ENCODE measurements at places on chromosomes 2 and 18. TPM values are rescaled to one million over a fixed set of nuclear protein-coding genes. Genes with fewer than 3 reads are reported as not detected.
A peak's percentile ranks its signal among the peaks of the same experiment; 100 is the strongest.

DNA sequence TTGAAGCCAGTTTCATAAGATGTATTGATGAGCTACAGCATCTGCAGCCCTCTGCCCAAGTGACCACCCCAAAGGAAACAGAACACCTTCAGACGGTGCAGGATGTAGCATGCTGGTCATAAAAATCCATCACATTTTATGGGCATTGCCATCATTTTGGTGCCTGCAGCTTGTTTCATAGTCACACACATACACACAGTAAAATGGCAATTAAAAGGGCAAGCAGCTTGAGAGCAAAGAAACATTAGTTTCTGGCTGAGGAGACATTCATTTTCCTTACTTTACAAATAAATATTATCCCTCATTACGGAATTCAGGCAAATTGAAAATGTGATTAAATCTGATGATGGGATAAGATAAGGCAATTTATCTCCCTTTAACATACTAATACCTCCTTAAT is 13.4 kb downstream of the MYO5B start:
- H3K4me3 ChIP-seq = no peak overlapping the region
- no peak for DNase-seq
- no peaks in the 10 kb centered on the region for H3K27me3 ChIP-seq
- H3K27ac ChIP-seq = no peak overlapping the region

- no peak overlapping the region for H3K27ac ChIP-seq
- DNase-seq = no peak
- H3K36me3 ChIP-seq = no peaks in the 10 kb centered on the region
These were observed 13.5 kb downstream of the BOK start for GRCh38 chr2:241571821-241572620.

DNA sequence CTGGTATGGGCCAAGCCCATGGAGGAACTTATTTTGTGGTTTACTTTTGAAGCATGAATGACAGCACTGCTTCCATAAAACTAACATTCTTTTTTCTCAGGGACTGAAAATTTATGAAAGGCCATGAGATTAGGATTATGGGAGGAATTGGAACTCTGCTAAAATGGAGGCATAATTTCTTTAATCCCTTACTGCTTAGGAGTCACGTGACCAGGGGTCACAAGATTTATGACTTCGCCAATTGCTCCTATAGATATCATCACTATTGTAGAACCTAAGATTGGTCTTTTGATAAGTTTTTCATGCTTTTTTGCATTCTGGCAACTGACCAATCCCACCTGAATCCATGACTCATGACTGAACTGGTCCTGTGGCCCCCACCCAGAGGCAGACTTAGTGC is 495.7 kb upstream of the VRK2 start:
- no peak overlapping the region for H3K4me3 ChIP-seq
- no peak for DNase-seq
- no peak overlapping the region for H3K27ac ChIP-seq
- H3K4me1 ChIP-seq = no peaks in the 10 kb centered on the region
- H3K36me3 ChIP-seq = no peaks in the 10 kb centered on the region

DNA sequence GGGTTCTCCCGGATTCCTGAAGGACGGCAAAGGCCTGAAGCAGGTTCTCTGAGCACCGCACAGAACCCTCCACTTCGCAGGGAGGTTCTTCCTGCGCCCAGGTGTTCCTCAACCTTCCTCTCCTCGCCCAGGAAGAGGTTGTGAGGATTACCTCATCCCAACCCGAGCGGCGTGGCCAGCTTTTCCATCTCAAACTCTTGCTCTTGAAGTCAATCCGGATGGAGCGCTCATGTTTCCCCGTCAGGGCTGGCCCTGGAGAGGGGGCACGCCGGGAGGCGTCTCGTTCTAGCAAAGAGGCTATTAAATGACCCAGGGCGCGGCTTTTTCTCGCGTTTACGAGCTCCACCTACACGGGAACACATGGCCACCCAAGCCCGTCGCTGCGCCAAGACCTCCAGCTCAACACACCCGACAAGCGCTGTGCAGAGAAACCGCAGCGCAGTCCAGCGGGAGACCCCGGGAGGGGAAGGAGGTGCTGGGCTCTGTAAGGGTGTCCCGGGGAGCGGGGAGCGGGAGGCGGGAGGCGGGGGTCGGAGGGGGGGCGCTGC is 540 bp upstream of the RAB10 start:
- H3K36me3 ChIP-seq = no peaks in the 10 kb centered on the region
- DNase-seq = peak; percentile 83
- H3K27ac ChIP-seq = peak overlapping the region; percentile 99
- H3K27me3 ChIP-seq = no peaks in the 10 kb centered on the region
- peaks cover 32% of the 10 kb centered on the region for H3K4me1 ChIP-seq
- H3K4me3 ChIP-seq = peak overlapping the region; percentile 99

DNA sequence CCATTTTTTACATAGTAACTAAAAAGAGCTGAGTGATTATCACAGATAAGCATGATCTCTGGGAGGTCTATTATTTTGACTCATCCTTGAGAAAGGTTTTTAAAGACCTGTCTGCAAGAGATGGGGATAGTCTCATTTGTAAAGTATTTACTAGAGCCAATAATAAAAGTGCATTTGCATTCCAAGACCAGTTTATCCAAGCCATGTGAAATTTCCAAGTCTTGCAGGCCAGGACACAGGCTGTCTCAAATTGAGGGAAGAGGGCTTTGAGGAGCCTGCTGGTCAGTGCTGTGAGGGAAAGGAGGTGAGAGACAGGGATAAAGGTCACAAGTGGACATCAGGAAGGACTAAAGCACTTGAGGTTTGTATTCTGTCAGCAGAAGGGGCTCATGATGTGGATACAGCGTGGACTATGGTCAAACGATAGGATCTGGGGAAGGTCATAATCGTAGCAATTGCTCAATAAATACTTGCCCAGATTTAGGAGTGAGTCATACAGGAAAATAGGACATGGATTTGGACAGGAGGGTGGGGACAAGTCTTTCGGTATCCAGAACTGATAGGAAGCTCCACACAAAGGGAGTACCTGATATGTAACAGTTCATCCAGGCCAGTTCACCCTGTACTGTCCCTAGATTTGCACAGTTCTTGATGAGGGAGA is 6.6 kb upstream of the CDH2 start:
- no peaks in the 10 kb centered on the region for H3K27me3 ChIP-seq
- no peak overlapping the region for H3K27ac ChIP-seq
- H3K4me1 ChIP-seq = no peaks in the 10 kb centered on the region

KATNAL2 gene
- total RNA-seq = 0.52 TPM

- no peak for DNase-seq
- H3K27ac ChIP-seq = peak overlapping the region; percentile 13
- H3K27me3 ChIP-seq = no peaks in the 10 kb centered on the region
These were observed 588.5 kb upstream of the ZEB2 start for GRCh38 chr2:145108361-145108778.

- DNase-seq = no peak
- no peaks in the 10 kb centered on the region for H3K27me3 ChIP-seq
- no peak overlapping the region for H3K4me3 ChIP-seq
- no peaks in the 10 kb centered on the region for H3K36me3 ChIP-seq
These were observed 58.2 kb downstream of the RAPH1 start for GRCh38 chr2:203476881-203477280.

MGAT5 gene
- 3.5 TPM for total RNA-seq
